NCI-H510A treated with DMSO at 0.1 percent for 48 hours (cell line): ENCODE measurements at places on chromosomes 7 and 10.

DNA sequence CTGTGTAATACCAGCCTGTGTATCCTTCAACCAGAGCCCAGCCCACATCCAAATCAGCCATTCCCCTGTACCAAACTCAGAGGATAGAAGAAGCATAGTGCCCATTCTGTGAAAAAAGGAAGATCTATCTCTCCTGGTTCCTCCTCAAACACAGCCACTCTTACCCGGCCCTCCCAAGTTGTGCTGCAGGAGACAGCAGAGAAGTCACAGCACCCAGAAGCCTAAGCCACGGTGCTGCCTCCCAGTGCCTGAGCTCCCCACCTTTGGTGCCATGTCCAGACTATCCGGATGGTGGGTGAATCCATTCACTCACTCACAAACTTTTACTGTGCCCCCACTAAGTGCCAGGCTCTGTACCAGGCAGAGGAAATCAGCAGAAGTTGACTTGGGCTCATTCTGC lies 166.0 kb upstream of the ZMIZ1 start:
- no peak for DNase-seq

GRCh38 chr7:152464312-152465118 lies 28.7 kb upstream of the KMT2C start:
- DNase-seq: peak; percentile 23

GRCh38 chr7:50584386-50584785 lies 19.2 kb upstream of the DDC start:
- no peak for DNase-seq

- DNase-seq: no peak
These were observed 10.2 kb downstream of the PTEN start for GRCh38 chr10:87873656-87874055.

- DNase-seq: no peak
These were observed 67.7 kb downstream of the AKR1B1 start for GRCh38 chr7:134391223-134391622.

DNA sequence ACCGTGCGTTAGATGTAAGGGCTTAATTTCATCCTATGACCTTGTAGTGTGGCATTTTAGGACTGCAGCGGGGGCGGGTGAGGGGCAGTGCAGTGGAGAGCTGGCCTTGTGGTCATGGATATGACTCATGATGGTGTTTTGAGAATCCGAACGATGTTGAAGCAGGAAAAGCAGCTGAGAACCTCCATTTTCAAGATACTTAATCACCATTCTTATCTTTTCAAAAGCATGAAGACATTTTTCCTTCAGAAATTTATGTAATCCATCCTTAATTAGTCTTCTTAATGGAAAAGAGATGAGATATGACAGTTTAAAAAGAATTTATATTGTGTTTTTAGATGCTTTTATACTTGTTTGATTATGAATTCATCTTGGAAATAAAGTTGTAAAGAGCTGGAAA lies 9.6 kb downstream of the ATP5F1C start:
- no peak for DNase-seq

GRCh38 chr7:141402277-141402996 lies 148.8 kb upstream of the AGK start:
- no peak for DNase-seq

DNA sequence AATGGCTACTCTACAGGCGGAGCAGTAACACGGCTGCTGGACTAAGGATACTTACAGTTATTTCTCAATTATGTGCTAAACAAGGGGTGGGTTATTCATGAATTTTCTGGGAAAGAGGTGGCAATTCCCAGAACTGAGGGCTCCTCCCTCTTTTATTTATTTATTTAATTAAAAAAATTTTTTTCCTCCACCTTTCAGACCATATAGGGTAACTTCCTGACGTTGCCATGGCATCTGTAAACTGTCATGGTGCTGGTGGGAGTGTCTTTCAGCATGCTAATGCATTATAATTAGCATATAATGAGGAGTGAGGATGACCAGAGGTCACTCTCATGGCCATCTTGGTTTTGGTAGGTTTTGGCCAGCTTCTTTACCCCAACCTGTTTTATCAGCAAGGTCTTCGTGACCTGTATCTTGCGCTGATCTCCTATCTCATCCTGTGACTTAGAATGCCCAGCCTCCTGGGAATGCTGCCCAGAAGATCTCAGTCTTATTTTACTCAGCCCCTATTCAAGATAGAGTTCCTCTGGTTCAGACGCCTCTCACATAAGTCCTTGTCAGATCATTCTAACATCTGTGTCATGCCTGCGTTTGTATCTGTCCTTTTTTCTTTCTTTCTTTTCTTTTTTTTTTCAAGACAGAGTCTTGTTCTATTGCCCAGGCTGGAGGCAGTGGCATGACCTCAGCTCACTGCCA lies 15.9 kb upstream of the STOX1 start:
- DNase-seq: no peak

GRCh38 chr7:1473864-1474512 lies 14.7 kb upstream of the MICALL2 start:
- peak; percentile 93 for DNase-seq

DNA sequence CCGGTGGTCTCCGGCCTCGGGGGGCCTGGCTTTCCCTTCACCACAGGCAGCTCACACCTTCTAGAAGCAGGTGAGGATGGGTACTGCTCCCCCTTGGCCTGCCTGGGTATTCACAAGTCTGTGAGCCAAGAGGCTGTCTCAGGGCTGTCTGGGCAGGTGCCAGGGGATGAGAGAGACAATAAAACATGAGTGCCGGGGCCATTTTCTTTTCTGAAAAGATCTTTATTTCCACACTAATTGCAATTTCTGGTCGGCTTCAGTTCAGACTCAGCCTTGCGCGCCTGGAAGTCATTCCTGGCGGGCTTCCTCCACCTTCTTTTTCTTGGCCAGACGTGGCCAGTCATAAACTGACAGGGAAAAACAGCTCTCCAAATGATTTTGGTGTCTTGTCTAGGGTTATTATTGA lies 171.2 kb downstream of the ARHGAP12 start:
- no peak for DNase-seq
